ENCODE measurements at places on chromosomes 6 and 20.

DNA sequence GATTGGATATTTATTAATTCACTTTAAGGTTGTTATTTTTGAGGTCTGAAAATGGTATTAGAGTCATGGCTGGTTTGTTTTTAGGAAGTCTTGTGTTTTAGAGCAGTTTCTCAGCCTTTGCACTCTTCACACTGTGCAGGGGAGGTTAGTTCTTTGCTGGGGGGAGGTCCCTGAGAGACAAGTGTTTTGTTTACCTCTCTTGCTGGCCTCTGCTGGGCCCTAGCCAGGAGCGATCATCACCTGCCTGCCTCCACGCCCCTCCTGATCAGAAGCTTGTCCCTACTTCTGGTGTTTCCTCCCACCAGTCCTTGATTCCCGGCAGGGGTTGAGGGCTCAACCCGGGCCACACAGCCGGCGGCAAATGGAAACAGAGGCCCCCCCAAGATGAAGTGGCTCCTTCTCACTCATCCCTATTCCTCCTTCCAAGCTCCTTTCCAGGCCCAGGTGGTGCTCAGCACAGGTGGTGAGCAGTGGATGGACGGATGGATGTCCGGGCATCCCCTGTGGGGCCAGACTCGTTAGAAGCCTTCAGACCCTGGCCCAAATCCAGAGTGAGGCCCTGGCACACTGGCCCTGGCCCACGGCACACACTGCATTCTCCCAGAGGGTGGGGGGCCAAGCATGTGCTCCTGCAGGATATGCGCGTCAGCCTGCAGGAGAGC lies 51.3 kb downstream of the GRM4 start:
- no peak for DNase-seq

- no peak for DNase-seq
Observed at GRCh38 chr6:142071981-142072380, 60.7 kb upstream of the GJE1 start.

- no peak for DNase-seq
Observed at GRCh38 chr20:45670139-45670538, at the start of gene WFDC11. Gene WFDC11, minus strand, starts transcription at chr20:45670239. Its CDS starts 19,639 bp downstream, at chr20:45650600.

GRCh38 chr20:62875419-62876361 lies 14.1 kb upstream of the TCFL5 start:
- DNase-seq = peak; percentile 79

GRCh38 chr20:22931653-22932608 lies 103.2 kb upstream of the SSTR4 start:
- DNase-seq = no peak

GRCh38 chr20:40503119-40503518 lies 185.9 kb downstream of the MAFB start:
- no peak for DNase-seq

- no peak for DNase-seq
Observed at GRCh38 chr20:46999801-47000465, 105.3 kb downstream of the EYA2 start.

DNA sequence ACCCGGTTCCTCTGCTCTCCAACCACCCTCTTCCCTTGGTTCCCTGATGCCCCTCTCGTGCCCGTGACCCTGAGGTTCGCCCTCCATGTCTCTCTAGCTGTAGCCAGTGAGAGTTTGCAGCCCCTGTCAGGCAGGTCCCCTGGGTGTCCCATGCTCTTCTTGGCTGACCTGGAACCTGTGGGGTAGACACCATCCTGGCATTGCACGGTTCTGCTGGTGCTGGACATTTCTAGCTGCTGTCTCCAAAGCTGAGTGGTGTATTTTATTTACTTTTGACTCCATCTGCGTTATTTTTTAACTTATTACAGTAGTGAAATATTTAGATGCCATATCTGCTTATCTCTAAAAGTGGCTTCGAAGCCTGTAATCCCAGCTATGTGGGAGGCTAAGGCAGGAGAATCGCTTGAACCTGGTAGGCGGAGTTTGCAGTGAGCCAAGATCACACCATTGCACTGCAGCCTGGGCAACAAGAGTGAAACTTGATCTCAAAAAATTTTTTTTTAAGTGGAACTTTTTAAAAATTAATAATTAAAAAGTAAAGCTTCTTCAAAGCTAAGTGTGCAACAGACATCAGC lies 12.5 kb downstream of the ENTPD6 start:
- DNase-seq = no peak

DNA sequence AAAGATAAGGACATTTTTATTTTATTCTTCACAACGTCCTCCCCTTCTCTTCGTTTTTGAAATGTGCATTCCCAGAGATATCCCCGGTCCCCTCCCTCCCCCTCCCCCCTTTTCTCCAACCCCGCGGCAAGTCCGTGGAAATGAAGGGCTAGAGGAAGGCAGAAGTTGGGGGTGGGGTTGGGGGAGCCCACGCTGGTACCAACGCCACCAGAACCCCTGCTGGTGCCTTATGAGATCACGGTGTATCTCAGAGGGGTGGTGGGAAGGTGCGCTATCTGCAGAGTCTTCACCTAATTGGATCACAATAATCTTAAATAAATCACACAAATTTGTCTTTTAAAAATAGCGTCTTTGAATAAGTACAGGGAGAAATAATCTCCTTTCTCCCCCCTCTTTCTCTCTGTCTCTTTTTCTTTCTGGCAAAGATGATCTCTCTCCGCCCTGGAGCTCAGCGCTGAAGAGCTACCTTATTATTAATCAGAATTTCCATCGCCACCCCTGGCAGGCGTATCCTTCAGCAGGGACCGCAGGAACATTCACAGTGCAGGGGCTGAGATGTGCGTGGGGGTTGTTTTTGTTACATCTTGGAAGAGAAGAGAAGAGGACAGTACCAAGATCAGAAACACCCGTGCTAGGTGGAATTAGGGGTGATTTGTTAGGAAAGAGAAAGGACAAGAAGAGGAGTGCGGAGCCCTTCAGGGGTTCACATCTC lies 915 bp downstream of the CLVS2 start:
- DNase-seq = no peak

DNA sequence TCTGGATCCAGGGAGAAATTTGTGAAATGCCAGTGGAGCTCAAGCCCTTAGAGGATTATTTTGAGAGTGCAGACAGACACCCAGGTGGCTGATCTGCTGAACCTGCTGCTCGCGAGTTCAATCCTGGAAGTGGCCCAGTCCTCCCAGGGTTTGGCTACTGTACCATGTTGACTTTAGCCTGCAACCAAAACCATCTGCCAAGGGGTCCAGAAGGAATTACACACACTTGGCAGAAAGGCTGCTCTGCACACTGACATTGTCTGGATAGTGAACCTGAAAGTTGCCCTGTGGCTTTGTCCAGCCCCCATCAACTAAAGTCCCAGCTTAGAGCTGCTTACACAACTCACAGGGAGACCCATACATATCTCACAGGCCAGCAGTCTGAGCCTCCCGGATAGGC lies 21.6 kb upstream of the PI3 start:
- no peak for DNase-seq
